ENCODE measurements at places on chromosomes 6 and 20. TPM values are rescaled to one million over a fixed set of nuclear protein-coding genes. Genes with fewer than 3 reads are reported as not detected.

The PBOV1 gene
- total RNA-seq: not detected

The CCN5 gene
- not detected for total RNA-seq

The HLA-DQA1 gene
- total RNA-seq: 20.3 TPM

The NMBR gene
- total RNA-seq: not detected

All from CD4-positive, CD25-positive, alpha-beta regulatory T cell (primary cell).